ENCODE measurements at places on chromosomes 2 and 18.

DNA sequence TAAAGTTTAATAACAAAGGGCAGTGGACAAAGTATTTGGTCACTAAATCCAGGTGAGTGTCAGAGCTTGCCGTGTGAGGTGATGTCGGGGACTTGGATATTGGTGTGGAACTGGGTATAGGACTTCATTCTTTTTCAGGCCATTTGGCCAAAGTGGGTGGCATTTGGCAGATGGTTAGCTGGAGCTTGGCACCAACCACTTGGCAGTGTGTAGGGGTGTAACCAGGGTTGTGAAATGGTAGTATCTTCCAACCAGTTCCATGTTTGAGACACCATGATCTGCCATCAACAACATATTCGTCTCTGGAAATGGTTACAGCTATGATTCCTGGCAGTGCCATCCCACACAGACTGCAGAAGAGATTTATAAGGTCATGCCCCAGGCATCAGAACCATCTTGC lies 113.9 kb downstream of the CCDC85A start:
- DNase-seq, result no peak

DNA sequence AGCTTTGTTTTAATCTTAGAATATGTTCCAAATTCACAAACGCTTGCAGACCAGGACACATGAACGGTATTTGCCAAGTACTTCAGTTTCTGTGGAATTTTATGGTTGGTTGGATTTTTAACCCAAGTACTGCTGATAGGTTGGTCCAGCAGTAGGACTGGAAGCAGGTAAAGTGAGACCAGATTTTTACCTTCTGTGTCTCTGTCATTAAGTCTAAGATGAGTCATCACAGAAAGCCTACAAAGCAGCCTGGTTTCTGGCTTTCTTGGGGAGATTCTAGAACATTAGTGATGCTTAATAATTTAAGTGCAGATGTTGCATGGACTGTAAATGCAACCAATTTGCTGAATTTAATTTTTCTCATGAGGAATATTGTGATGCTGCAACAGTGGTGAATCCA lies 100.5 kb downstream of the SCG2 start:
- no peak for DNase-seq

- DNase-seq, result peak; percentile 63
Observed at GRCh38 chr2:38115216-38116032, 39.5 kb upstream of the CYP1B1 start.

DNA sequence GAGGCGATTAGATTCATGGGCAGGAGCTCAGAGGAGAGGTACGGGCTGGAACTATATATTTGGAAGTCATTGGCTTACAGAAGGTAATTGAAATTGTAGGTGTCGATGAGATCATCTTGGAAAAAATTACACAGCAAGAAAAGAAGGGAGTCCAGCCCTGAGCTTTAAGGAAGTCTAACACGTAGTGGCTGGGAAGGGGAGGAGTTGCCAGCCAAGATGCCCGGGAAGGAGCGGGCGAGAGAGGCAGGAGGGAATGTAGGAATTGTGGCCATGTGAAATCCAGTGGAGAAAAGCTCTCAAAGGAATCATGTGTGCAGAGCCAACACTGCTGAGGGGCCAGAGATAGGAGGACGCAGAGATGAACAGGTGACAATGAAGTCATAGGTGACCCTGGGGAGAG lies 25.6 kb upstream of the SCYGR1 start:
- DNase-seq, result no peak

- DNase-seq, result no peak
Observed at GRCh38 chr2:236959876-236960275, 125.8 kb upstream of the COPS8 start.

Measured in activated naive CD4-positive, alpha-beta T cell treated with anti-CD3 and anti-CD28 coated beads, Interleukin-2, amount 50 U/mL, for 16 hours (primary cell).